ENCODE measurements at places on chromosomes 4 and X.
A peak's percentile ranks its signal among the peaks of the same experiment; 100 is the strongest.

GRCh38 chrX:2401590-2402360, 99.0 kb downstream of the DHRSX start:
- no peak for DNase-seq

- no peak for DNase-seq
Measured at GRCh38 chr4:138028923-138029322, 213.2 kb downstream of the SLC7A11 start.

DNA sequence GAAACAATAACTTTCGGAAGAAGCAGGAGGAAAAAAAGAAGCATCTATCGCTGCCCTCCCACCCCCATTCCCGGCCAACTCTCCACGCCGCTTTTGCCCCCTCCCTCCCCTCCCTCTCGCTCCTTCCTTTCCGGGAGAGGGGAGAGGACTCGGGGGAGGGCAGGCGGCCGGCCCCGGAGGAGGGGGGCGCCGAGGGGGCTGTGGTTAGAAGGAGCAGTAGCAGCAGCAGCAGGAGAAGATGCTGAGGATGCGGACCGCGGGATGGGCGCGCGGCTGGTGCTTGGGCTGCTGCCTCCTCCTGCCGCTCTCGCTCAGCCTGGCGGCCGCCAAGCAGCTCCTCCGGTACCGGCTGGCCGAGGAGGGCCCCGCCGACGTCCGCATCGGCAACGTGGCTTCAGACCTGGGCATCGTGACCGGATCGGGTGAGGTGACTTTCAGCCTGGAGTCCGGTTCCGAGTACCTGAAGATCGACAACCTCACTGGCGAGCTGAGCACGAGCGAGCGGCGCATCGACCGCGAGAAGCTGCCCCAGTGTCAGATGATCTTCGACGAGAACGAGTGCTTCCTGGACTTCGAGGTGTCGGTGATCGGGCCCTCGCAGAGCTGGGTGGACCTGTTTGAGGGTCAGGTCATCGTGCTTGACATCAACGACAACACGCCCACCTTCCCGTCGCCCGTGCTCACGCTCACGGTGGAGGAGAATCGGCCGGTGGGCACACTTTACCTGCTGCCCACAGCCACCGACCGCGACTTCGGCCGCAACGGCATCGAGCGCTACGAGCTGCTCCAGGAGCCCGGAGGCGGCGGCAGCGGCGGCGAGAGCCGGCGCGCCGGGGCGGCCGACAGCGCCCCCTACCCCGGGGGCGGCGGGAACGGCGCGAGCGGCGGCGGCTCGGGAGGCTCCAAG, 1.3 kb downstream of the PCDH7 start:
- no peak for DNase-seq

DNA sequence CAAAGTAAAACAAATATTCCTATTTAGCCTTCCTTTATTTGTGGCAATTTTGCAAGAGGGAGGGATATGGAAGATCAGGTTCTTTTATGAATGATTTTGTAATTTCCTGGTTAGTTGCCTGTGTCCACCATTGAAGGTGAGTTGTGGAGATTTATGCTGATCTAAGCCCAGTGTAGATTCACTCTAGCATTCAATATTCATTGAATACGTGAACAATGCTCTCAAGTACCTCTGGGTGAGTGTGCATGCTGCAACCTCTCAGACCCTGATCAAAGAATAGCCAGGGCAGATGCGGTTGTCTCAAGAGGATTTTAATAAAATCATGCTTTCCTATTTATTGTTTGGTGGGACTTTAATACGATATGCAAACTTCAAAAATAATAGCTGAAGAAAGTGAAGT, 628.4 kb downstream of the SPRY1 start:
- no peak for DNase-seq

- no peak for DNase-seq
Measured at GRCh38 chr4:2849267-2850152, 5.9 kb downstream of the ADD1 start.

DNA sequence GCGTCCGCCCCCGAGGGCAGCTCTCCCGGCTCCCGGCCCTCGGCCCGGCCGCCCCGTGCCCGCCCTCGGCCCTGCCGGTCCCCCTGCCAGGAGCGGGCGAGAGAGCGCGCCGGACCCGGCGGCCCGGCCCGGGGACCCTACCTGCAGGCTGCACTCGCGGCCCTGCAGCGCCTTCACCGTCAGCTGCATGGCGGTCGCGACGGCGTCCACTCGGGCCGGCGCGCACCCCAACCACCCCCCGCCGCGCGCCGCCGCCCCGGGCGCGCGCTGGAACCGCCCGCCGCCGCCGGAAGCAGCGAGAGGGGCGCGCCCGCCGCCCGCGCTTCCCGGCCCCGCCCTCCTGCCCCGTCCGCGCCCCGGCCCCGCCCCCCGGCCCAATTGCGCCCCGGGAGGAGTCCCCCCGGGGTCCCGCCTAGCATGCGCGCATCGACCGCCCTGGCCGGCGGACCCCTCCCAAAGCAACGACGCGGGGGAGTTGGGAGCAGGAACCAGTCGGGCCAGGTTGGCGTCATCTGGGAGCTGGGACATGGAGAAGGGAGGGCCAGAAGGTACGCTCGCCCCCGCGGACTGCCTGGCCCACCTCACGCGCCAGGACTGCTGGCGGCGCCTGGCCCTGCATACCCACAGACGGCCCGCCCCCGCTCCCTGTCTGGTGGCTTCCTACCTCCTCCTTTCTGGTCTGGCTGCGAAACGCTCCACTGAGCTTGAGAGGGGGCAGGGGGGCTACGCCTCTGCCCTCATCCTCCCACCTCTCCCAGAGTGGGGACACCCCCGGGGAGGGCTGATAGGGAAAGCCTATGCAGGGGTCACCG, at the start of gene UBL4A:
UBL4A (minus strand) TSS at position 220 of the 812 bp plus-strand sequence; CDS start at position 189, 31 bp downstream.
- DNase-seq, result peak; percentile 4

- DNase-seq, result no peak
Measured at GRCh38 chrX:75883446-75883845, 98.4 kb upstream of the MAGEE2 start.

GRCh38 chrX:133979641-133980230, 5.7 kb downstream of the GPC3 start:
- no peak for DNase-seq

GRCh38 chr4:95217197-95217596, 331.6 kb downstream of the UNC5C start:
- peak; percentile 20 for DNase-seq

- DNase-seq, result no peak
Measured at GRCh38 chrX:153441296-153441695, 4.6 kb downstream of the TREX2 start.

DNA sequence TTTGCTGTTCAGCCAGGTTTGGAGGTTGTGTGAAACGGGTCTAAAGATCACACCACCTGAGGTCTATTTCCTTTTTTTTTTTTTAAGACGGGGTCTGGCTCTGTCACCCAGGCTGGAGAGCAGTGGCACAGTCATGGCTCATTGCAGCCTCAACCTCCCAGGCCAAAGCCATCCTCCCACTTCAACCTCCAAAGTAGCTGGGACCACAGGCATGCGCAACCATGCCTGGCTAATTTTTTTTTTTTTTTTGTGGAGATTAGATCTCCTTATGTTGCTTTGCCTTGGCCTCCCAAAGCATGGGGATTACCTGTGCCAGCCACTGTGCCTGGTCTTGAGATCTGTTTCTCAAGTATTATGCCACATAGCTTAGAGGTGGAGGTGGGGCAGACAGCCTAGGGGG, 49.2 kb upstream of the ELOVL6 start:
- no peak for DNase-seq

DNA sequence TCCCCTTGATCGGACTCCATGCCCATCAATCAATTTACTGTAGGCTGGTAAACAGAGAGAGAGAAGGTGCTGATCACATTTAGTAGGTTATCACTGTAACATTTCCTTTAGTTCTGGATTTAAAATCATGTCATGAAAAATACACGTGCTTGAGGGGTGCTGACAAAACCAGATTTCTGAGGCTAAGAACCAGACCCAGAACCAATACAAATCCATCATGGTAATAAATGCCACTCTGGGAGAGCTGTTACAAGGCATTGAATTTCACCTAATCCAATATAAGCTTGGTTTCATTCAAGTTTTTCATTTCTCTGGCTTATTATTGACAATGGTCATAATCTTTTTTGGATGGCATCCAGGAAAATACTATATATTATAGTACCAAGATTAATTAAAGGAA, 54.5 kb downstream of the FBXO8 start:
- DNase-seq, result no peak

DNA sequence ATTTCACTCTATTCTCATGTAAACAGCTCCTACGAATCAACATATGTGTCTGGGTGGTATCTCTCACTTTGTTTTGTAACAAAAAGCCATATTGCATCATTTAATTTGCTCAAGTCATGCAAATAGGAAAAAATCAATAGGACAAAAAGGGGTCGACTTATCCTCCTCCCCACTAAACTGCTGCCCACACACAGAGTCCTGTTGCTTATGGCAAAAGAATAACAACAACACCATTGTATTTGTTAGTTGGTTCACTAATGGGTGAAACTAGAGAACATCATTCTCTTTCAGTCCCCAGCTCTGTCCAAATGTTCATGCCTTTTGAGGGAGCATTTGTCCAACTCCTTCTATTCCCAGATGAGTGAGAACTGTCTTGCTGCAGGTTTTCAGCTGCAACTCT, 2.1 kb downstream of the HHIP start:
- no peak for DNase-seq

- DNase-seq, result no peak
Measured at GRCh38 chrX:71182871-71183270, 38.2 kb downstream of the NLGN3 start.

GRCh38 chrX:19956923-19957322, 33.9 kb downstream of the BCLAF3 start:
- DNase-seq, result no peak

- DNase-seq, result no peak
Measured at GRCh38 chrX:30967516-30967915, 78.5 kb upstream of the TAB3 start.

- DNase-seq, result no peak
Measured at GRCh38 chr4:95839891-95840290, at the start of gene PDHA2. PDHA2 (plus strand) TSS chr4:95840093; CDS start chr4:95840151, 58 bp downstream.

GRCh38 chrX:11555759-11556158, 110.0 kb downstream of the ARHGAP6 start:
- DNase-seq, result no peak

DNA sequence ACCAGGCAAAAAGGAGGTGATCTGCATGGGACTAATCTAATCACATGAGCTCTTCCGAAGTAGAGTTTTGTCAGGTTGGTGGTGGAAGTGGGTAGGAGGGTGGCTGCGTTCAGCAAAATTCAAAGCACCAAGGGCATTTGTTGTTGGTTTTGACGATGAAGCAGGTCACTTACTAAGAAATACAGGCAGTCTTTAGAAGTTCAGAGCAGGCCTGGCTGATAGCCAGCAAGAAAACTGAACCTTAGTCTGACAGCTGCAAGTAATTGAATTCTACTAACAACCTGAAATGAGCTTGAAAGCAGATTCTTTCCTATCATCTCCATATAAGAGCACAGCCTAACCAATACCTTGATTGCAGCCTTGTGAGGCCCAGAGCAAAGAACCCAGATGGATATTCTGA, 505.8 kb downstream of the KLHL13 start:
- DNase-seq, result no peak

DNA sequence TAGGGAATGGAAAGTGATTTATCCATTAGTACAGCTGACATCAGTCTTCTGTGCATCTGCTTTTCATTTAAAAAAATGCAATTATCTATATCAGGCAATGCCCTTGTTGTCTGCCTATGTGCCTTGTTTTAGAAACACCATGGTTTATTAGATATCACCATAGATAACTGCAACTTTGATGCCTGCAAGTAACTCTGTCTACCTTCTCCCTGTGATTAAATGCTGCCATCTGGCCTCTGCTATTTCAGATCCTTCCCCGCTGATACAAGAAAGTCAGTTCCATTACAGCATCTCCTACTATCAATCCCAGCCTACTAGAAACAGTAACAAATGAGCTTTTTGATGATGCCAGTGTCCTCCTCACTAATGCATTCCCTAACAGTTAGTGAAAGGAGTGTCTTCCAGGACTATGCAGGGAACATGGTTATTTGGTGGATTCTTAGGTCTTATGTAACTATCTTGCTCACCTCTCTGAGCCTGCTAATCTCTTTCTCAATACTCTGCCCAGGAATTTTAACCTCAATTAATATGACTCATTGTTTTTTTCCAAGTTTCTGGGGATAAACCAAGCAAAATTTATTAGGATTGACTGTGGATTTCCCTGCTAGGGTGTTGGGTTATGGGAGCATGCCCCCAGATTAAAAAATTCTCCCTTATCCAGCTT, 444.9 kb downstream of the RAPGEF2 start:
- no peak for DNase-seq

DNA sequence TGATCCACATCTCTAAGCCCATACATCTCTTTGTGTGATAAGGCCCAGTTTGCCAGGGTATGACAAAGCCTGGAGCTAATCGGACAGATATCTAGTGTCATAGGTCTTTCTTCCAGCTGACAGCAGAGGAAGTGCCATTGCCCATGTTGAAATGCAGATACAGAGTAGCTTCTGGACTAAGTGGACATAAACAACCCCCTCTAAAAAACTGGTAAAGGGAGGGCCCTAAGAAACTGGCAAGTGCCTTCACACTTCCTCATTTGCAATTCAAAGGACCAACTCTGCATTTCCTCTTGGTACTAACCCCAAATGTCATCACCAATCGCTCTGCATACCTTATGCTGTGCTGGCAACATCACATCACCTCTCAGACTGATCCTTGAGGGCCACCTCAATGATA, 20.8 kb downstream of the ARHGEF6 start:
- DNase-seq, result no peak

DNA sequence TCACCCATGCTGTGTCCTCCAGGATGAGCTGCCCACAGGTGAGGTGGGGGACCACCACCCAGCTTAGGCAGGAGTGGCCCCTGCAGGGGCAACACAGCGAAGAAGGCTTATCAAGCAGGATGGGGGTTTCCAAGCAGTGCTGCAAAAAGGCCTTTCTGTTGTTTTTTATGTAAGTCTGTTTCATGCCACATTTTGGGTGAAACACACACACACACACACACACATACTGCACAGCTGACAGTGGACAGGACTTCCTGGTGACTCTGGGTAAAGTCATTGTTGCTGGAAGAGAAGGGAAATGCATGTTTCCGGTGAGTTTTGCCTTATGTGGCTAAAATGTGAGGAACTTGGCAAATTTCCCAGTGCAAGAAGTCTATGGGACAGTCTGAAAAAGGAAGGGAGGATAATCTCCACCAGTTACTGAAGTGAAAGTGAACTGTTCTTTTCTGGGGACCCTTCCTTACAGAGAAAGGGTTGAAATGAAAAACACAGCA, 119.2 kb downstream of the IRF2 start:
- peak; percentile 81 for DNase-seq

DNA sequence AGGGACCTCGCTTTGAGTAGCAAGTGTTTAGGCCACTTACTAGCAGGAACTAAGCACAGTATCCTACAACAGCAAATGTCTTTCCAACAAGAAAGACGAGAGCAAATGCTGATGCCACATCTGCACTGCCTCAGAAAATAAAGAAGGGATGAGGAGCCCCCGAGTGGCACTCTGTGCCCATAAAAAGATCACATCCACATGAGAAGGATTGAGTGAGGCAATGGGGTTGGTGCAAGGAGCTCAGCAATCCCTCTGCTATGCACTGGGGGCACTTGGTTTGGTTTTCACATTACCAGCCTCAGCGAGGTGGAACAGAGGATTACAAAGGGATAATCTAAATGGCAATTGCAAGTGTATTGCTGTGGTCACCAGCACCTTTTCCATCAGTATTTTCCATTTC, 252.8 kb upstream of the SLC7A11 start:
- no peak for DNase-seq

Measured in skeletal muscle cell (primary cell).